ENCODE measurements at places on chromosomes 6 and 20. TPM values are rescaled to one million over a fixed set of nuclear protein-coding genes. Genes with fewer than 3 reads are reported as not detected.

DNA sequence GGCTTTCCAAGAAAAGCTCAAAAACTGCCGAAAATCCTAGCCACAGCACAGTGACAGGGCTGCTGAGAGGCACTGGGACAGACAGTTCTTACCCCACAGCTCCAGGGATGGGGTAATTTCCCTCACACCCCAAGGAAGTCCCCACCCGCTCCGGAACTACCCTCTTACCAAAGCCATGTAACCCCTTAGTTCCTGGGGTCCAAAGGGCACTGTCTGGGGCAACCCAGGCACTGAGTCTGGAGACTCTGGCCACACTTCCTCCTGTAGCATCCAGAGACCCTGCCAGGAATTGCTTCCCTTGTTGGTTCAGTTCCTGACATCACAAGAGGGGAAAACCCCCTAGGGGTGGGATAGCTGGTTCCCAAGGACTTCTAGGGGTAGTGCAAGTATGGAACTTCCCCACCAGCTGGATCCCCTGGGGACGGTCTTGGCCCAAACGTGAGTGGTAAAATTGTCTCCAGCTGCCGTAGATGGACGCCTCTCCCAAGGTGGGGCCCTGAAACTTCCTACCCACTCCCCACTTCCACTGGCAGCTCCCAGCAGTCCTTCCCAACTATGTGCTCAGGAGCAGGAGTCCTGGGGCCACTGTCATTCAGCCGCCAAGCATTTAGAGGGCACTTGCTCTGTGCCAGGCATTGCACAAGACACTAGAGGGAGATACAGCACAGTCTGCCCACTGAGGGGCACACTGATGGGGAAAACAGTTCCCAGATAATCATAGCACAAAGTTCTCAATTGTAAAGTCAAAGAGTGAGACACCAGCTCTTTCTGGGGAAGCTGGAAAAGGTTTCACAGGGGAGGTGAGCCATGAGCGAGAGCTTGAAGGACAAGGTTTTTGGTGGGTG, 17.2 kb upstream of the HCK start:
- H3K4me3 ChIP-seq: no peak overlapping the region
- H3K27ac ChIP-seq: no peak overlapping the region
- DNase-seq: no peak
- H3K4me1 ChIP-seq: peaks cover 2% of the 10 kb centered on the region

- H3K4me1 ChIP-seq: no peaks in the 10 kb centered on the region
- peaks cover 17% of the 10 kb centered on the region for H3K27me3 ChIP-seq
- no peak overlapping the region for H3K27ac ChIP-seq
- H3K4me3 ChIP-seq: no peak overlapping the region
- no peaks in the 10 kb centered on the region for H3K36me3 ChIP-seq
These were observed 17.1 kb downstream of the XKR7 start for GRCh38 chr20:31984981-31985471.

DNA sequence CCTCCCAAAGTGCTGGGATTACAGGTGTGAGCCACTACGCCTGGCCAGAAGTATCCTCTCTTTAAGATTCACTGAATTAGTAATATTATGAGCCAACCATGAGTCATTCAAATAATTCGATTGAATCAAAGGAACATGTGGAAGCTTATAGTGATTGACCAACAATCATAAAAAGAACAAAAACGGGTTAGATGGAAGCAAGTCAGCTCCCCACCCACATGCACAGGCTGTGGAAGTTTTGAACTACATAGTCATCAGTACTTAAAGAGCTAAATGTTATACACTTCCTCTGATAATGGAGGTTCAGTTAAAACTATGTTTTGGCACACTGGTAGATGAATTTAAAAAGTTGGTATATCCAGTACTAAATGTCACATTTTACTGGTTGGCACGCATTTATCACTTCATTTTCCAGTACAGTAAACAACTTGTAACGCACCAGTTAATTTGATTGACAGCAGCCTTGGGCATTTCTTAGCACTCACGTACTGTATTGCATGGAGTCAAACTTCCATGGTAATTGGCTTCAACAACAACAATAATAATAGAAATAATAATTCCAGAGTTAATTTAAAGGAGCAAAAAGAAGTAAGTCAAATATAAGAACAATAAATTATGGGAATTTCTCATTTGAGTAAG, 1107.3 kb upstream of the MAP3K7 start:
- H3K27ac ChIP-seq: no peak overlapping the region
- no peaks in the 10 kb centered on the region for H3K27me3 ChIP-seq
- H3K4me1 ChIP-seq: no peaks in the 10 kb centered on the region
- no peaks in the 10 kb centered on the region for H3K36me3 ChIP-seq
- DNase-seq: no peak

- H3K27me3 ChIP-seq: peaks cover 43% of the 10 kb centered on the region
- H3K27ac ChIP-seq: no peak overlapping the region
- H3K4me3 ChIP-seq: no peak overlapping the region
- H3K4me1 ChIP-seq: no peaks in the 10 kb centered on the region
- no peaks in the 10 kb centered on the region for H3K36me3 ChIP-seq
- DNase-seq: no peak
These were observed 109.4 kb downstream of the GRM4 start for GRCh38 chr6:34036357-34037069.

DNA sequence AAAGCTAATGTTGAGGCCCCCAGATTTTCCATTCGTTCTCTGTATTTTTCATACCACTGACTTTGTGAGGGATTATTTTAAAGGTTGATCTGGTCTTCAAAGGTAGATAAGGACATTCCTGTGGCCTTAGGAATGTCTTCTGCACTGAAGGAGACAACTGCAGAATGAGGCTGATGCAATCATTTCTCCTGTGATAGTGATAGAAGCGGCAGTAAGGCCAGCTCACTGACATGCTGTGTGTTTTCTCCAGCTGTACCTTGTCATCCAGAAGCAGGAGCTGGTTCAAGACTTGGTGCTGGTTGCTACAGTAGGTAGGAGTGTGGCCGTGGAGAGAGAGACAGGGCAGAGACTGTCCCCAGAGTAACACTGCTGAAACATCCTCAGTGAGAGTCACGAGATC, 53.8 kb downstream of the DCBLD1 start:
- H3K36me3 ChIP-seq: peaks cover 26% of the 10 kb centered on the region
- no peaks in the 10 kb centered on the region for H3K4me1 ChIP-seq
- no peaks in the 10 kb centered on the region for H3K27me3 ChIP-seq
- no peak overlapping the region for H3K27ac ChIP-seq
- DNase-seq: no peak

DNA sequence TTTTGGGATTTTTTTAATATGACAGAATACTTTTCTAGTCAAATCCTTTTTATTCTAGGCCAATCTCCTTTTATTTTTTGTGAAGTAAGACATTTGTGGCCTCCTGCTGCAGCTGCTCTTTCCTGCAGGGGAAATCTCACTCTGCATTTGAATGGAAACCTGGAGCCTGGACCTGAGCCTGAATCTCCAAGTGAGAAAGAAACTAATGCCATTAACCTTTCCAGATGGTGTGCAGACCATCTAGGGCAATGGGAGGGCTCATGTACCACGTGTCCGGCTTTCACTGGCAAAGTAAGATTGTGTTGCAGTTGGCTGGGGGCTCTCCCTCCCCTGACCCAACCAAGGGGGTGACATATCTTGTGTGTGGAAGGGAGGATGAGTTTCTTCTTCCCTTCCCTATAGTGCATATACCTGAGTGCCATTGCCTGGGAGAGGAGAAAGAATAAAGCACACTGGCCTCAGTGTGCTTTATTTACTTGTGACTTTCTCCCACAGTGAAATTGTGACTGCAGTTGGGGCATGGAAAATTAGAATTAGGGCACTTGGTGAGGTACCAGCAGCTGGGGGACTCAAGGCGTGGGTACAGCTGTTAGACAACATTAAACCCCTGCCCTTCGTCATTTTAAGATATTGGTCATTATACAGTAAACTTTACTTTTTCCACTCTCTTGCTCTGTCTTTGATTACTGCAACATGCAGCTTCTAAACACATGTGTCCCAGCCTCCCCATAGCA, 159.8 kb upstream of the RIN2 start:
- no peak overlapping the region for H3K27ac ChIP-seq
- no peak overlapping the region for H3K4me3 ChIP-seq
- H3K27me3 ChIP-seq: peaks cover 16% of the 10 kb centered on the region
- no peak for DNase-seq

DNA sequence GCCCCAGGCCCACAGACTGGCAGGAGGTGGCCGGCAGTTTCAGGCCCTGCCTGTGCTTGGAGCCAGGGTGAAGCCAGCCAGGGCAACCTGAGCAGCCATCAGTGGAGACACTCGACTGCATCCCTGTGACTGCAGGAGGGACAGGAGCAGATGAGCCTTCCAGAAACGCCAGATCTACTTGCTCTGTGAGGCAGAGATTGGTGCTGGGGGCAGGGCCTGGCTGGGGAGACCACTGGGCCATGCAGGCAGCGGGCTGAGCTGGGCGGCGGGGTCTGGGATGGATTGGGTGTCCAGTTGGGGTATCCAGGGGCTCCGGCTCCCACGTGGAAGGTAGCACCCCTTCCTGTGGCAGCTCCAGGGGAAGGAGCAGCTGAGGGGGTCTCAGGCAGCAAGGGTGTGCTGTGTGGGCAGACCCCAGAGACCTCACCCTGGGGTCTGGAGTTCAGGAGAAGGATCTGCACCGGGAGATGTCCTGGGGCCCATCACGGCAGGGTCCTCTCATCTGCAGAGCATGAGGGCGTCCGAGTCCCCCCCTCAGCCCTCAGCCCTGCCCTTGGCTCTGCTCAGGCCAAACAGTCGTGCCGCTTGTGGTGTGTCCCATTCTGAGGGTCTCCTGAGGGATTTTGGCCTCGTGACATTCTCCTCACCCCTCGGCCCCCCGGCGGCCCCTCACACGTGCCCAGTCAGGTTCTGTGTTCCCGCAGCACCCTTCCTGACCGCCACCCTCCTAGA, 334.9 kb downstream of the TAF4 start:
- peaks cover 30% of the 10 kb centered on the region for H3K27me3 ChIP-seq
- no peak overlapping the region for H3K4me3 ChIP-seq
- no peak overlapping the region for H3K27ac ChIP-seq
- no peaks in the 10 kb centered on the region for H3K4me1 ChIP-seq
- no peaks in the 10 kb centered on the region for H3K36me3 ChIP-seq

DNA sequence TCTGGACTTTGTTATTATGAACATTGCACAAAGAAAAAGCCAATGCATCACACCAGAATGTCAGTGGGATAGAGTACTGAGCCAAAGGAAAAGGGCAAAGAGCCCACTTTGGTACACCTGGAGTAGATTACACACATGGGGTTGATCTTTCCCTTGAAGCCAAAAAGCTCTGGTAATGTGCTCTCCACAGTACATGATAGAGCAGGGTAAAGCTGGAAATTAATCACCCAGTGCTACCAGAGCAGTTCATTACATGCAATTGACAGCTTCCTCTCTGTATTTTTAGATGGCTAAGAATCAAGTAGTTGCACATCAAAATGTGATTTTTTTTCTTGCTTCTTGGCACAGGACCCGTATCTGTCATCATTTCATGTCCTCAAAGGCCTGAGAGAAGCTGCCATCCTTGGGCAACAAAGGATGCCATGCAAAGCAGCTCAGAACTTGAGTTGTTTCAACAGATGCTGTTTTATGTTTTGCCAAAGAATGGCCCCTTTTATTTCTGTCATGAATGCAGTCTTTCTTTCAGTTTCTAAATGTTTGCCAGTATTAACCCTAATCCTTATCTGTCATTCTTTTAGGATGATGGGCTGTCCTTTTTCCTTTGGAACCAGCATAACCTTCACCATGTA, 88.1 kb downstream of the HDGFL1 start:
- no peaks in the 10 kb centered on the region for H3K36me3 ChIP-seq
- peaks cover 13% of the 10 kb centered on the region for H3K4me1 ChIP-seq
- peak; percentile 56 for DNase-seq

GRCh38 chr6:42653851-42654250, 68.5 kb downstream of the PRPH2 start:
- H3K4me1 ChIP-seq: no peaks in the 10 kb centered on the region
- no peak overlapping the region for H3K4me3 ChIP-seq
- peaks cover 64% of the 10 kb centered on the region for H3K36me3 ChIP-seq
- H3K27ac ChIP-seq: no peak overlapping the region

GRCh38 chr6:104705095-104705707, 154.5 kb downstream of the HACE1 start:
- no peak overlapping the region for H3K4me3 ChIP-seq
- H3K36me3 ChIP-seq: no peaks in the 10 kb centered on the region
- H3K27me3 ChIP-seq: no peaks in the 10 kb centered on the region
- H3K4me1 ChIP-seq: no peaks in the 10 kb centered on the region

- no peak overlapping the region for H3K4me3 ChIP-seq
- H3K27ac ChIP-seq: no peak overlapping the region
- H3K36me3 ChIP-seq: no peaks in the 10 kb centered on the region
- H3K27me3 ChIP-seq: no peaks in the 10 kb centered on the region
These were observed 52.4 kb downstream of the L3MBTL3 start for GRCh38 chr6:130070792-130071191.

Gene ADTRP
- total RNA-seq: not detected

Gene PAX1
- total RNA-seq: not detected

Gene SEMG1
- total RNA-seq: not detected

Gene DPPA5
- not detected for total RNA-seq

Gene DUSP15
- total RNA-seq: 0.93 TPM

Gene HCRTR2
- not detected for total RNA-seq
